ENCODE measurements at places on chromosomes 6 and 20. TPM values are rescaled to one million over a fixed set of nuclear protein-coding genes. Genes with fewer than 3 reads are reported as not detected.

NOL7 gene
- total RNA-seq: 71.3 TPM

DLK2 gene
- 7.9 TPM for total RNA-seq

ADGRG6 gene
- 39.7 TPM for total RNA-seq

TAGAP gene
- total RNA-seq: not detected

IYD gene
- not detected for total RNA-seq

ZNF165 gene
- 1.1 TPM for total RNA-seq

TMEM14C gene
- total RNA-seq: 158 TPM

DLL1 gene
- 0.15 TPM for total RNA-seq

ADGRF4 gene
- 9.6 TPM for total RNA-seq

ZSCAN23 gene
- total RNA-seq: not detected

FAM217A gene
- total RNA-seq: not detected

PROKR2 gene
- total RNA-seq: not detected

CST7 gene
- not detected for total RNA-seq

KHDC3L gene
- total RNA-seq: not detected

VIP gene
- total RNA-seq: not detected

PNLDC1 gene
- total RNA-seq: 0.06 TPM

ANGPT4 gene
- total RNA-seq: 0.01 TPM

GLP1R gene
- total RNA-seq: not detected

ZC3H12D gene
- 0.14 TPM for total RNA-seq

MAPK13 gene
- 0.73 TPM for total RNA-seq

OPRM1 gene
- total RNA-seq: not detected

POM121L2 gene
- total RNA-seq: 0.04 TPM

SLC4A11 gene
- total RNA-seq: 7.5 TPM

PLN gene
- not detected for total RNA-seq

SALL4 gene
- 1.4 TPM for total RNA-seq

PAX1 gene
- 0.05 TPM for total RNA-seq

GPLD1 gene
- total RNA-seq: 1.3 TPM

GABRR1 gene
- total RNA-seq: not detected

SMLR1 gene
- total RNA-seq: not detected

SEL1L2 gene
- not detected for total RNA-seq

PRPH2 gene
- total RNA-seq: not detected

THEMIS gene
- total RNA-seq: not detected

HUS1B gene
- total RNA-seq: 0.35 TPM

ERMARD gene
- total RNA-seq: 7.9 TPM

SLC17A1 gene
- total RNA-seq: not detected

MRAP2 gene
- total RNA-seq: 1.8 TPM

PDE7B gene
- total RNA-seq: 1.4 TPM

DOK5 gene
- 0.05 TPM for total RNA-seq

LAMA2 gene
- 0.42 TPM for total RNA-seq

RRAGD gene
- total RNA-seq: 3.8 TPM

RAB44 gene
- total RNA-seq: 0.05 TPM

SLC22A23 gene
- 10.3 TPM for total RNA-seq

CCN5 gene
- total RNA-seq: 29.3 TPM

PMEPA1 gene
- 464 TPM for total RNA-seq

ZSWIM3 gene
- 1.9 TPM for total RNA-seq

RFX6 gene
- total RNA-seq: not detected

TMEM244 gene
- total RNA-seq: not detected

RAMACL gene
- 0.20 TPM for total RNA-seq

SAPCD1 gene
- total RNA-seq: 2.7 TPM

MICA gene
- 27.9 TPM for total RNA-seq

ABHD16B gene
- not detected for total RNA-seq

PLCG1 gene
- total RNA-seq: 32.6 TPM

LAMA5 gene
- total RNA-seq: 411 TPM

PRELID3B gene
- 57.3 TPM for total RNA-seq

SLC29A1 gene
- total RNA-seq: 50.6 TPM

DEFB124 gene
- not detected for total RNA-seq

OLIG3 gene
- not detected for total RNA-seq
